ENCODE measurements at places on chromosomes 7 and 10. TPM values are rescaled to one million over a fixed set of nuclear protein-coding genes. Genes with fewer than 3 reads are reported as not detected.
A peak's percentile ranks its signal among the peaks of the same experiment; 100 is the strongest.

The TMEM213 gene
- not detected for polyA plus RNA-seq

The H2BK1 gene
- polyA plus RNA-seq, result not detected

The LAMB4 gene
- polyA plus RNA-seq, result 0.12 TPM

- DNase-seq, result peak; percentile 63
Observed at GRCh38 chr7:77537778-77538280, 734 bp downstream of the PTPN12 start.

GRCh38 chr10:49688261-49688846 lies 8.9 kb downstream of the C10orf53 start:
- DNase-seq, result no peak

GRCh38 chr7:35699796-35700305 lies 4.9 kb upstream of the HERPUD2 start:
- DNase-seq, result no peak

DNA sequence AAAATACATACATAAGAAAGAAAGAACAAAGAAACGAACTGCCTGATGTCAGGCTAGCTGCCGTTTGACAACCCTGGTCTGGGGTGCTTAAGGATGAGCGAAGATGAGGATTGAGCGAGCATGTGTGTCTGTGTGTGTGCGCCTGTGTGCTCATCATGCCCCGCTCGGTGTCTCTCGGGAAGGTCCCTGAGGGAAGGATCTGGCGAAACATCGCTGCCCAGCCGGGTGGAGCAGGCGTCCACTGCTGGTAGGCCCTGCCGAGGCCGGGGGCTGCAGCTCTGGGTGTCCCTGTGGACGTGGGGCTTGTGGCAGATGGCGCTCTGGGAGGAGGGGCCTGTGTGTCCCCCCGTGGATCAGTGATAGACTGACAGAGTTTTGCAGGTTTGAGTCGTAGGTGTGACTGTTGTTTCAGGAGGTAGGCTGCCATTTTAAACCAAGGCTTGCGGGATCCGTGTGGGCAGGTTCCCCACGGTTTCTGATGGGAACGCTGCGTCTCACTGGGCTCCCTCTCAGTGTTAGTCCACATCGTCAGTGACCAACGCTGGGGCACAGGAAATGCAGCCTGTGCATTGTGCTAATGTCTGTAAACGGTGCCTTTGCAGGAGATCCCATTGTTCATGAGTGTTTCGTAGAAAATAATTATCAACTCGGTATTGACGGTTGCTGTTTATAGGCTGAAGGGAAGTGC lies 5.9 kb upstream of the SUN1 start:
- DNase-seq, result no peak

DNA sequence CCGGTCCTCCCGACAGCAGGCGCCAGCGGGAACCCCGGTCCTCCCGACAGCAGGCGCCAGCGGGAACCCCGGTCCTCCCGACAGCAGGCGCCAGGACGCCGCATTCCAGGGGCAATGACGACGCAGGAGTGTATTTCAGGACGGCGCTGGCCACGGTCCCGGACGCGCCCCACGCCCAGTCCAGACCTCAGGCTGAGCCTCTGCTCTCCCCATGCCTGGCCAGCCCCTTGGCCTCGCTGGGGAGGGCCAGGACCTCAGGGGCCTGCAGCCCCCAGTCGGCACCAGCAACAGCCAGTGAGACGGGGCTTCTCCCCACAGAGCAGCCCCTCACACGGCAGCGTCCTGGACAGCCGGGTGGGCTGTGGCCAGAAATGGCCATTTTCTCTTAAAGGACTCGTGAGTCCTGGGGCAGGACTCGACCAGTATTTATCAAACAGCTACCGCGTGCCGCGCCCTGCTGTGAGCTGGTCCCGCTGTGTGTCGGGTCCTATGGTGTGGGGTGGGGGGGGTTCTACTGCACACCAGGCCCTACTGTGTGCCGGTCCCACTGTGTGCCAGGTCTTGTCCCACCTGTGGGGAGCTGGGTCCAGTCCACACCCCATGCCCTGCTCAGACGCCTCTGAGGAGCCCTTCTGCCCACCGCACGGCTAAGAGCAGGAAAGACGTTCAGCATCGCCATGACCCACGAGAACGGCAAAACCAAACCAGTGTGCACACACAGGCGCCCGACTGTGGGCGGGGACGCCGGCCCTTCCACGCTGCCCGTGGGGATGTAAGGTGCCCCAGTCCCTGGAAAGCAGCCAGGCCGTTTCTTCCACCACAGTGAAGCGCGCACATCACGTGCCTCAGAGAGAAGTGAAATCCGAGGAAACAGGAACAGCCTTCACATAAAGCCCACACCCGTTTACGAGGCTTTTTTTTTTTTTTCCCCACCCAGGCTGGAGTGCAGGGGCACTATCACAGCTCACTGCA lies 33.3 kb downstream of the GET4 start:
- DNase-seq, result no peak

DNA sequence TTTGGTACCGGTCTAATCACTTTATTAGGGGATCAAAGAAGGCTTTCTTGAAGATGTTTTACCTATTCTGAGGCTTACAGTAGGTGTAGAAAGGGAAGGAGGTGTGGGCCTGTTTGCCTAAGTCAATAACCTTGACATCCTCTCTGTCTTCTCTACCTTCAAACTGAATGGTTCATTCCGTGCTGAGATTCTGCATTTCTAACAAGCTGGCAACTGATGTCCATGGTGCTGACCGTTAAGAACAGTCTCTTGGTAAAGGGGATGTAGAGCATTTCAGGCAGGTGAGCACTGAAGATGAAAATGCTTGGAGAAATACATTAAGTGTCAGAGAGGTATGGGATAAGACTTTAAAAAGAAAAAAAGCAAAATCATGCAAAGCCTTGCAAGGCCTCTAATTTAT lies 51.5 kb upstream of the DGKB start:
- DNase-seq, result no peak

DNA sequence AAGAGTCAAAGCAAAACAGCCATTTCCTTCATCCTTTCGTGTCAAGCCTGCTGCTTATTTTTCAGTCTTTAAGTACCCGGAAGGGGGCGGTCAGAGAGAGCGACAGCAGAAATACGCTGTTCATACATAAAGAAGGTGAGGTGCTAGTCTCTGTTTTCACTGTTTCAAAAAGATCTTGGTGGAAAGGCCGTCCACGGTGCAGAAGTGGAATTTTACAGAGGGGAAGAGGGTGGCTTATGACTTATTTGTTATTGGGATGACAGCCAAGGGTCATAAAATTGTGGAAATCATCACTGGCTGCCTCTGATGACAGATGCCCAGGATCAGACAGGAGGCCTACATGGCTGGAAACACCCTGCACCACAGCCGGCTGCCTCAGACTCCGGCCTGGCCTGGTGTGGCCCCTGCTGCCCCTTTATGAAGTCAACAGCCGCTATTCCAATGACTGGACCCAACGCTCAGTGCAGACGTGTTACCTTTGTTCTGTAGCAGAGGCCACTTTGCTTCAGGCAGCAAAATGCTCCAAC lies 57.0 kb downstream of the HIPK2 start:
- DNase-seq, result no peak

- no peak for DNase-seq
Observed at GRCh38 chr10:118913825-118914224, 115.7 kb upstream of the NANOS1 start.
